ENCODE measurements at places on chromosomes 3 and 15. TPM values are rescaled to one million over a fixed set of nuclear protein-coding genes. Genes with fewer than 3 reads are reported as not detected.

The MST1R gene
- 0.39 TPM for total RNA-seq

The FBXL22 gene
- total RNA-seq, result 0.27 TPM

The GABRR3 gene
- not detected for total RNA-seq

The CD276 gene
- total RNA-seq, result 8.9 TPM

The DISP2 gene
- total RNA-seq, result 0.05 TPM

The AADACL2 gene
- not detected for total RNA-seq

The CLK3 gene
- total RNA-seq, result 42.8 TPM

The TTC21A gene
- total RNA-seq, result 0.64 TPM

The JMJD7 gene
- 6.7 TPM for total RNA-seq

The FSIP1 gene
- 0.68 TPM for total RNA-seq

The ZNF501 gene
- 3.4 TPM for total RNA-seq

The LINGO1 gene
- 0.53 TPM for total RNA-seq

The MCTP2 gene
- total RNA-seq, result 1.1 TPM

The GOLGA6L7 gene
- not detected for total RNA-seq

The PLCH1 gene
- 0.05 TPM for total RNA-seq

The ANKRD34C gene
- total RNA-seq, result not detected

The ADAMTSL3 gene
- 2.9 TPM for total RNA-seq

The ERC2 gene
- total RNA-seq, result 0.15 TPM

The CCR4 gene
- total RNA-seq, result 0.10 TPM
